ENCODE measurements at places on chromosomes 13 and 19. TPM values are rescaled to one million over a fixed set of nuclear protein-coding genes. Genes with fewer than 3 reads are reported as not detected.
A peak's percentile ranks its signal among the peaks of the same experiment; 100 is the strongest.

GRCh38 chr13:98581971-98582702 is 5.2 kb upstream of the STK24 start:
- H3K36me3 ChIP-seq: no peaks in the 10 kb centered on the region
- peak; percentile 39 for DNase-seq
- H3K27me3 ChIP-seq: no peaks in the 10 kb centered on the region
- no peak overlapping the region for H3K27ac ChIP-seq
- no peak overlapping the region for H3K4me3 ChIP-seq

DNA sequence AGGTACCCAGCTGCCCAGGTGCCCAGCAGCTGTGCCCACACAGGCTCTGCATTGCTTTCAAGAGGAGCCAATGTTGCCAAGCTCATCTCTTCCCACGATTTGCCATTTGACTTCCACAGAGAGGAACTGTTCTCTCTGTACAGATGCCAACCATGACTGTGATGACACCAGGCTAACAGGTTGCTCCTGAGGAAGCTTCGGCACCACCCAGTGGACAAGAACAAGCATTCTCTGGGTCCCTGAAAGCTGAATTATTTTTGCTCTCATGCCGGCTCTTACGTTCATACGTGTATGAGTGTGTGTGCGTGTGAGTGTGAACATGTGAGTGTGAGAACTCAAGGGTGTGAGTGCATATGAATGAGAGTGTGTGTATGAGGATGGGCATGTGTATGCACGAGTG is 535.2 kb downstream of the LIG4 start:
- no peak overlapping the region for H3K4me3 ChIP-seq
- H3K4me1 ChIP-seq: no peaks in the 10 kb centered on the region
- peak; percentile 4 for DNase-seq
- H3K36me3 ChIP-seq: no peaks in the 10 kb centered on the region
- no peak overlapping the region for H3K27ac ChIP-seq

GRCh38 chr13:33740134-33740538 is 77.8 kb upstream of the RFC3 start:
- H3K27ac ChIP-seq: no peak overlapping the region
- peaks cover 4% of the 10 kb centered on the region for H3K27me3 ChIP-seq
- no peak overlapping the region for H3K4me3 ChIP-seq
- no peaks in the 10 kb centered on the region for H3K4me1 ChIP-seq
- no peaks in the 10 kb centered on the region for H3K36me3 ChIP-seq

DNA sequence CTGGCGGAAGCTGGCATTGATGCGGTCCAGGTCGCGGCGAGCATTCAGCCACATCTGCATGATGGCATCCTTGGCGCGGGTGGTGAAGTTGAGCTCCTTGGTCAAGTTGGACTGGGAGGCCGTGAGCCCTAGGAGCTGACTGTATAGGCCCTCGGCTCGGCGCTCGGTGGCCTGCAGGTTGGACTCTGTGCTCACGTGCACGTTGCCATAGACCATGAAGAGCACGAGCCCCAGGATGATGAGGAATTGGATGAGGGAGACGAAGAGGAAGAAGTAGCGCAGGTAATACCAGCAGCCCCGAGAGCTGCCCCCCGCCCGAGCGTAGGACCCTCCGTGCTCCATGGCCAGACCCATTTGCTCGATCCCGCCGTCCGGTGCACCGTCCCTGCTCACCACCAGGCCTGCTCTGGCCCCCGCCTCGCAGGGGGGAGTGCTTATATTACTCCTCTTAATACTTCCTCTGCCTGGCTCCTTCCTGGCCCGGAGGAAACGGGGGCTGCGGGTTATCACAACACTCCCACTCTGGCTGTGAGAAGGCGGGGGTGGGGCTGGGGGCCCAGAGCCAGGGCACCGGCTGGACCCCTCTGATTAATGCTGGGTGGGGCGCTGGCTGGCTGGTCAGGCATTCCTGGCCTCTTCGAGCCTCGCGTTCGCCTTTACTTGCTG is at the start of gene PLVAP:
Gene PLVAP, minus strand, starts transcription at position 408 of the 666 bp plus-strand sequence. Its CDS starts 54 bp downstream, at position 354.
- H3K4me1 ChIP-seq: peaks cover 30% of the 10 kb centered on the region
- no peak within 1 kb of the TSS for H3K4me3 ChIP-seq
- H3K27me3 ChIP-seq: no peaks in the 10 kb centered on the region
- H3K27ac ChIP-seq: no peak within 1 kb of the TSS

The CPT1C gene
- total RNA-seq: 24.7 TPM

The NR2C2AP gene
- 16.6 TPM for total RNA-seq

GRCh38 chr19:2630352-2631001 is 72.0 kb downstream of the GNG7 start:
- H3K4me1 ChIP-seq: peaks cover 20% of the 10 kb centered on the region
- no peaks in the 10 kb centered on the region for H3K27me3 ChIP-seq
- no peak overlapping the region for H3K4me3 ChIP-seq
- H3K27ac ChIP-seq: no peak overlapping the region
- H3K36me3 ChIP-seq: no peaks in the 10 kb centered on the region

- DNase-seq: no peak
- H3K4me3 ChIP-seq: no peak overlapping the region
- no peaks in the 10 kb centered on the region for H3K36me3 ChIP-seq
- no peaks in the 10 kb centered on the region for H3K27me3 ChIP-seq
Observed at GRCh38 chr13:83879431-83880171, 2.7 kb downstream of the SLITRK1 start.

The ZSWIM9 gene
- total RNA-seq: 8.6 TPM

DNA sequence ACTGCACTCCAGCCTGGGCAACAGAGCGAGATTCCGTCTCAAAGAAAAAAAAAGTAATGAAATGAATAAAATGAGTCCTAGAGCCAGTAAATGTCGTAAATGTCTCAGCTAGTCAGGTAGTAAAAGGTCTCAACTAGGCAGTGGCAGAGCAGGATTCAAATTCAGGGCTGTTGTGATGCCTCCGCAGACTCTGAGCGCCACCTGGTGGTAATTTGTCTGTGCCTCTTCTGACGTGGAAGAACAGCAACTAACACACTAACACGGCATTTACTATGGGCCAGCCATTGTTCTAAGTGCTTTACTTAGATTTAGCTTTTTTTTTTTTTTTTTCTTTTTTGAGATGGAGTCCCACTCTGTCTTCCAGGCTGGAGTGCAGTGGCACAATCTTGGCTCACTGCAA is 30.2 kb downstream of the CYP2F1 start:
- no peak overlapping the region for H3K27ac ChIP-seq
- H3K36me3 ChIP-seq: no peaks in the 10 kb centered on the region
- no peaks in the 10 kb centered on the region for H3K27me3 ChIP-seq
- no peak overlapping the region for H3K4me3 ChIP-seq
- H3K4me1 ChIP-seq: no peaks in the 10 kb centered on the region

The AMER2 gene
- not detected for total RNA-seq

GRCh38 chr19:30855442-30855841 is 483.3 kb downstream of the ZNF536 start:
- H3K27ac ChIP-seq: no peak overlapping the region
- no peak for DNase-seq
- no peaks in the 10 kb centered on the region for H3K36me3 ChIP-seq
- no peaks in the 10 kb centered on the region for H3K4me1 ChIP-seq
- H3K27me3 ChIP-seq: no peaks in the 10 kb centered on the region
- H3K4me3 ChIP-seq: no peak overlapping the region

DNA sequence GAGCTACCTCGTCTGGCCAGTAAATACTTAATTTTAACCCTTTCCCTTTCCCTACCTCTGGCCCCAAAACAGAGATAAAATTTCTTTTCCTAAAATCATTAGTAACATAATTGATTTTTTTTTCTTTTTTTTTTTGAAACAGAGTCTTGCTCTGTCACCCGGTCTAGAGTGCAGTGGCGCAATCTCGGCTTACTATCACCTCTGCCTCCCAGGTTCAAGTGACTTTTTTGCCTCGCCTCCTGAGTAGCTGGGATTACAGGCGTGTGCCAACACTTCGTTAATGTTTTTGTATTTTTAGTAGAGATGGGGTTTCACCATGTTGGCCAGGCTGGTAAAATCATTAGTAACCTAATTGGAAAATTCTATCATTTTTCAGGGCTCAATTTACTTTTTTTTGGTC is 10.4 kb upstream of the TRIM13 start:
- no peak overlapping the region for H3K27ac ChIP-seq
- no peak for DNase-seq
- H3K4me1 ChIP-seq: no peaks in the 10 kb centered on the region
- H3K27me3 ChIP-seq: no peaks in the 10 kb centered on the region
- no peaks in the 10 kb centered on the region for H3K36me3 ChIP-seq

The FXYD7 gene
- not detected for total RNA-seq

The CEACAM6 gene
- not detected for total RNA-seq

DNA sequence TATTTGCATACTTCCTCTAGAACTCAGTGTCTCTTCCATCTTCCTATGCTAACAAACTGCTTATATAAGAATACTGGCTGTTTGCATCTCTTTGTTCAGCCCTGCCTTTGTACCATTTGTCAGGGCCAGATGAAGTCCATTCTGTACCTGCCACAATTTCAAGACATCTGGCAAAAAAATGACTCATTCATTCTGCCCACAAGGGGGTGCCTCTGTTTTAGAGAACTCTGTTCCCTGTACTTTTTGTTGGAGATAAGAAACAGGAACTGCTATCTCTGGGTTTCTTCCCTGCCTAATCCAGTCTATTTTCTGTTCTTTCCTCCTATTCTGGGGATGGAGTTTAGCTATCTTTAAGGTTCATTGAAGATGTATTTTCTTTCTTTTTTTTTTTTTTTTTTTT is 23.0 kb downstream of the ZNF568 start:
- H3K4me3 ChIP-seq: no peak overlapping the region
- no peak overlapping the region for H3K27ac ChIP-seq
- no peak for DNase-seq
- H3K4me1 ChIP-seq: no peaks in the 10 kb centered on the region
- H3K36me3 ChIP-seq: peaks cover 3% of the 10 kb centered on the region

DNA sequence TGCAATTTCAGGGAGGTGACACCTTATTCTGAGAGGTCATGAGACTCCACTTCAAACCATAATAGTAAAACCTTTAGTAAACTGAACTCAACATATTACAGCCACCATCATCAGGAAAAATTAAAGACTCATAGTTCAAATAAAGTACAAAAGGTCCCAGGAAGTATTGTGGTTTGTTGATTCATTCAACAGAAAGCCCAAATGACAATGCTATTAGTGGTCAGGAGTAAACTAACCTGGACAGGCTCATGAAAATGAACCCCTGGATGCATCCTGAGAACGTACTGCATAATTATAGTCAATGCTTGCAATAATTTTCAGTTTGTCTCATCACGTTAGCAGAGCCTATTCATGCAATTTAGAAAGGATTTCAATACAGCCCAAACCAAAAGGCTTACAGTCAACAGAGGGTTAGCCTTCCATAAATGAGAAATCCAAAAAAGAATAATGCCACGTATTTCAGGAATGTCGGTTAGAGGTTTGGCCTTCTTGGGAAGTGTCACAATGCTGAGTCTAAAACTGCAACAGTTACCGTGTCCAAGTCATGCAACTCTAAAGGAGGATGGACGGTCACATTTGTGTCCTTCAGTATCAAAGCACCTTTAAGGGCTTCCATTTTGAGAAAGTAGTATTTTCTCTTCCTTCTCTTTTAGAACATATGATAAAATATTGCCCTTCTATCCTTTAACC is 280.8 kb downstream of the ABCC4 start:
- H3K36me3 ChIP-seq: no peaks in the 10 kb centered on the region
- no peak for DNase-seq
- H3K27ac ChIP-seq: no peak overlapping the region
- H3K27me3 ChIP-seq: no peaks in the 10 kb centered on the region

The MBD3 gene
- total RNA-seq: 120 TPM

The LHB gene
- total RNA-seq: not detected

The FFAR3 gene
- not detected for total RNA-seq

DNA sequence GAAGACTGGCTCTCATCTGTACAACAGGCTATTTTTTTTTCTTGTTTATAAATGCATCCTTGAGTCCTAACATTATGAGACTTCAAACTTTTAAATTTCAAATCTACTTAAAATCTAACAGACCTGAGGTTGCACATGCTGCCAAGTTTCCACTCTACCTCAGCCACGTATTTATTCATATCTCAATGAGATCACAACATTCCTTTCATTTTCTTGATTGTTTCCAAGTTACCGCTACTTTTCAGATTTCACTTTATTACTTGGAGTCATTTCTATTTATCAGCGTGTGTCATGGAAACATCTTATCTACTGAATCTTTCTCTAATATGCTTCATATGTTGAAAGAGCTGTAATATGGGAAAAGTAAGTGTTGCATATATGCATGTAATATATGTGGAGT is 1257.5 kb upstream of the ATXN8OS start:
- no peaks in the 10 kb centered on the region for H3K4me1 ChIP-seq
- no peak for DNase-seq
- no peaks in the 10 kb centered on the region for H3K36me3 ChIP-seq
- no peak overlapping the region for H3K4me3 ChIP-seq
- no peaks in the 10 kb centered on the region for H3K27me3 ChIP-seq
- no peak overlapping the region for H3K27ac ChIP-seq

GRCh38 chr13:110561344-110562035 is at the start of gene RAB20:
TSS of gene RAB20 (minus strand) at chr13:110561722. CDS start at chr13:110561519, 203 bp downstream.
- H3K4me1 ChIP-seq: peaks cover 8% of the 10 kb centered on the region
- H3K36me3 ChIP-seq: no peaks in the 10 kb centered on the region
- H3K27me3 ChIP-seq: peaks cover 20% of the 10 kb centered on the region
- peak within 1 kb of the TSS; percentile 82 for H3K4me3 ChIP-seq
- DNase-seq: peak; percentile 67
- no peak within 1 kb of the TSS for H3K27ac ChIP-seq

The JSRP1 gene
- total RNA-seq: not detected

DNA sequence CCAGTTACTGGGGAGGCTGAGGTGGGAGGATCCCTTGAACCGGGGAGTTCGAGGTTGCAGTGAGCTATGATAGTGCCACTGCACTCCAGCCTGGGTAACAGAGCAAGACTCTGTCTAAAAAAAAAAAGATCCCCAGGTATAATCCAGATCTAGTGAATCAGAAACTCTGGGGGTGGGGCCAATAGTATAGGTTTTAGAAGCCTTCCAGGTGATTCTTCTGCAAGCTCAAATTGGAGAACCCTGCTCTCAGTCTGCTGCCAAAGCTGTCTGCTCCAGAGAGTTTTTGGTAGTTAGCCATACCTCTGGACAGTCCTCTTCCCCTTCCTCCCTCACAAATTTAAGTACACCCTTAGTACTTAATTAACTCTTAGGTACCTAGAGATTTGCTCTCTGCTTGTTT is 28.0 kb downstream of the SERP2 start:
- H3K27ac ChIP-seq: no peak overlapping the region
- peaks cover 4% of the 10 kb centered on the region for H3K4me1 ChIP-seq
- H3K36me3 ChIP-seq: no peaks in the 10 kb centered on the region
- H3K27me3 ChIP-seq: peaks cover 2% of the 10 kb centered on the region
- H3K4me3 ChIP-seq: no peak overlapping the region

- H3K27me3 ChIP-seq: no peaks in the 10 kb centered on the region
- H3K4me1 ChIP-seq: peaks cover 14% of the 10 kb centered on the region
- DNase-seq: peak; percentile 5
- no peaks in the 10 kb centered on the region for H3K36me3 ChIP-seq
Observed at GRCh38 chr13:44015811-44016210, 136.1 kb downstream of the LACC1 start.

The KLK15 gene
- not detected for total RNA-seq

The ZNF729 gene
- not detected for total RNA-seq

- H3K27me3 ChIP-seq: no peaks in the 10 kb centered on the region
- no peak overlapping the region for H3K27ac ChIP-seq
- no peak for DNase-seq
- H3K4me3 ChIP-seq: no peak overlapping the region
- no peaks in the 10 kb centered on the region for H3K36me3 ChIP-seq
Observed at GRCh38 chr19:9700229-9700981, 25.5 kb upstream of the ZNF562 start.

Measured in endothelial cell of umbilical vein (primary cell).